Activated naive CD8-positive, alpha-beta T cell treated with anti-CD3 and anti-CD28 coated beads for 36 hours (primary cell): ENCODE measurements at places on chromosomes 11 and 22. TPM values are rescaled to one million over a fixed set of nuclear protein-coding genes. Genes with fewer than 3 reads are reported as not detected.

DNA sequence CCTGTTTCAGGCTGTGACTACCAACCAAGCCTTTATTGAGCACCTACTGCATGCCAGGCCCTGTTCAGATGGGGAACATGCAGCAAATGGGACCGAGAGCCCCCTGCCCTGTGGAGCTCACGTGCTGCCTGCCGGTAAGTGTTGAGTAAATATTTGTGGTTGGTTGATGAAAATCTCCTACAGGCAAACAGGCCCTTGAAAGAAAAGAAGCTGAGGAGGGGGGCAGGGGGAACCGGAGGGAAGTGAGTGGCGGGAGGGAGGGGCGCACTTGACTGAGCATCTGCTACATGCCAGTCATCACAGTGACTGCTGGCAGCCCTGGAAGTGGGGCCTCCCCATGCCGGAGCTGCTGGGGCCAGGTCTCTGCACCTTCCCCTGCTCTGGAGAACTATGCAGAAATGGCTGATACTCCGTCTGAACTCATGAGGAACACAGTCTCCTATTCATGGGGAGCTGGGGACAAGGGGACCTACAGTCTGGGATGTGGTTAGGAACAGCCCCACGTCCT, 34.2 kb downstream of the MACROD1 start:
- H3K27ac ChIP-seq = no peak overlapping the region
- no peak overlapping the region for H3K4me3 ChIP-seq
- H3K36me3 ChIP-seq = no peaks in the 10 kb centered on the region
- H3K4me1 ChIP-seq = no peaks in the 10 kb centered on the region
- no peak for DNase-seq
- H3K27me3 ChIP-seq = no peaks in the 10 kb centered on the region

DNA sequence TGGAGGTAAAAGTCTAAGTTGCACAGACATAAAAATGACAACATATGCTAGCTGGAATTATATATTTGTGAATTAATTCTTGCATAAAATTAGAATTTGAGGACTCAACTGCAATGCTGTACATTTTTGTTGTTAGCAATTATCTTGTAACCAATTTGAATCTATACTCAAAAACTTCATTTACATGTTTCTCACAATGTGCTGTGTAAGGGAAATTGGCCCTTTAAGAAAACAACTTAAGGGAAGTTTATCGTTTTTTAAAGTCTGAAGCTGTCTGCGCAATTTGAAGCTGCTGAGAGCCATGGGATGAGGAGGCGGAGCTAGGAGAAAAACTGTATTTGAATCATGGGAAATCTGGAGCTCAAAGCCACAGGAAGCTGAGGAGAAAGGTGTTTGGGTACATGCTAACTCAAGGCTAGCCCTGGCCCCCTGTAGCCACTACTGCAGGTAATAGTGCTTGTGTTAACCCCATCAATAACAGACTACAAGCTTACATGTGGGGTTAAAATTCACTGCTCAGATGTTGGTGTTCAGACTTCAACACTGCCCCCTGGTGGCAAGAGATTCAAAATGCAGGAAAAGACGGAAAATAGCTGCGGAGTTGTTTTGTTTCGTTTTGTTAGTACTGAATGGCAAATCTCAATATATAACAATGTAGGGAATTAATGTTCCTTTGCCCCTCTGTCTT, 126.1 kb downstream of the BRD1 start:
- DNase-seq = no peak
- no peak overlapping the region for H3K27ac ChIP-seq
- H3K27me3 ChIP-seq = peaks cover 20% of the 10 kb centered on the region
- no peaks in the 10 kb centered on the region for H3K4me1 ChIP-seq
- H3K4me3 ChIP-seq = no peak overlapping the region

DNA sequence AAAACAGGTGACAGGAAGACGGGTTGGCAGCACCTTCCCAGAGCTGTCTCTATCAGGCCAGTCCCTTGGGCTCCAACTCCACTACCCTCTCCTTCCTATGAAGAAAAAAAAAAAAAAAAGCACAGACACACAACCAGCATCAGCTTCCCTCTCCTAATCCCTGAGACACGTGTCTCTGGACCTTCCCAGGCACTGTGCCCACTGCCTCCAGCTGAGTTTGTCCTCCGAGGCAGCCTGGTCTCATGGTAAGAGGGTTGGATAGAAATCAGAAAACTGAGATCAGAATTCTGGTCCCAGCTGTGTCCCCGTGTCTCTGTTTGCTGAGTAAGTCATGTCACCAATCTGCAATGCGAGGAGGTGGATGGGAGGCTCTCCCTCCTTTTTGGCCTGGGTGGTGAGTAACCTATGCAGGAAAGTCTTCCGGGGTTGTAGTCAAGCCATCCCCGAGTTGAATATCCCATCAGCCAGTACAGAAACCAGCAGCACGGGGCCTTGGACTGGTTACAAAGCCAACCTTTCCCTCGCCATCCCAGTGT, 193.7 kb upstream of the TBCEL start:
- no peak overlapping the region for H3K4me3 ChIP-seq
- H3K36me3 ChIP-seq = no peaks in the 10 kb centered on the region
- no peaks in the 10 kb centered on the region for H3K4me1 ChIP-seq
- no peak for DNase-seq
- H3K27me3 ChIP-seq = peaks cover 10% of the 10 kb centered on the region

GRCh38 chr11:73229896-73230875, 12.1 kb downstream of the P2RY2 start:
- no peaks in the 10 kb centered on the region for H3K27me3 ChIP-seq
- H3K4me1 ChIP-seq = no peaks in the 10 kb centered on the region
- no peak overlapping the region for H3K27ac ChIP-seq
- no peak for DNase-seq

DNA sequence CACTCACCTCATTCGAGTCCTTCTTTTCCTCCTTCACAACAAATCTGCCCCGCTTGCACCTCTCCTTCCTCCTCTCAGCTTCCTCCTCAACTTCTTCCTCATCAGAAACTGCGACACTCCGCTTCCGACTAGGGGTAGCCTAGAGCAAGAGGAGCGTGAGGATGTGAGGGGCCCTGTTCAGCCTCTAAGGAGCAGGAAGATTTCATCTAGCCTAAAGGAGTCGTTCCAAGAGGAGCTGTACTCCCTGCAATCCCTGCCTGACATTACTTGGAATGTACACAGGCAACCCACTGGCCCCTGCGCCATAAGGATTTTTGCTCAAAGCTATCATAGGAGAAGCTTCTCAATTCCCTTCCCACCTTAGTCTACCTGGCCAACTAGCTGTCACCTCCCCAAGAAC, 34.5 kb downstream of the MORC2 start:
- no peak for DNase-seq
- H3K27me3 ChIP-seq = no peaks in the 10 kb centered on the region
- H3K4me1 ChIP-seq = peaks cover 18% of the 10 kb centered on the region

DNA sequence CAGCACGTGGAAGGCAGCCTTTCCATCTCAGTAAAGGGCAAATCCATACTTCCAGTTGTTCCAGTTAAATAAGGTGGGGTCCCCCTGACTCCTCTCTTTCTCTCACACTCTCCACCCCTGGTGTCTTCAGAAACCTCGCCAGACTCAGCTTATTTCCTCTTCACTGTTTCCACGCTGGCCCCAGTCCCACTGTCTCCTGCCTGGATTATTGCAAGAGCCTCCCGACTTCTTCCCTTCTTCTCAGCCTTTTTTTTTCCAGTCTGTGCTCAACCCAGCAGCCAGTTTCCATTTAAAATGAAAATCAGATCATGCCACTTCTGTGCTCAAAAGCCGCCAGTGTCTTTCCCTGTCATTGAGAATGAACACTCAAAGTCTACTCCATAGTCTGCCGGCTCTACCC, 131.4 kb downstream of the PKNOX2 start:
- DNase-seq = no peak
- H3K4me1 ChIP-seq = no peaks in the 10 kb centered on the region
- H3K36me3 ChIP-seq = no peaks in the 10 kb centered on the region
- no peaks in the 10 kb centered on the region for H3K27me3 ChIP-seq

CYP2D6 gene
- total RNA-seq = 2.4 TPM
